ENCODE measurements at places on chromosomes 2 and 18.
A peak's percentile ranks its signal among the peaks of the same experiment; 100 is the strongest.

GRCh38 chr2:200181755-200182154, 124.7 kb upstream of the SPATS2L start:
- no peak for DNase-seq

GRCh38 chr2:159030674-159031380, 62.4 kb downstream of the TANC1 start:
- DNase-seq, result no peak

GRCh38 chr2:222313816-222314215, 15.0 kb upstream of the PAX3 start:
- DNase-seq, result no peak

- DNase-seq, result no peak
Measured at GRCh38 chr2:130728007-130728454, 839 bp upstream of the GPR148 start.

DNA sequence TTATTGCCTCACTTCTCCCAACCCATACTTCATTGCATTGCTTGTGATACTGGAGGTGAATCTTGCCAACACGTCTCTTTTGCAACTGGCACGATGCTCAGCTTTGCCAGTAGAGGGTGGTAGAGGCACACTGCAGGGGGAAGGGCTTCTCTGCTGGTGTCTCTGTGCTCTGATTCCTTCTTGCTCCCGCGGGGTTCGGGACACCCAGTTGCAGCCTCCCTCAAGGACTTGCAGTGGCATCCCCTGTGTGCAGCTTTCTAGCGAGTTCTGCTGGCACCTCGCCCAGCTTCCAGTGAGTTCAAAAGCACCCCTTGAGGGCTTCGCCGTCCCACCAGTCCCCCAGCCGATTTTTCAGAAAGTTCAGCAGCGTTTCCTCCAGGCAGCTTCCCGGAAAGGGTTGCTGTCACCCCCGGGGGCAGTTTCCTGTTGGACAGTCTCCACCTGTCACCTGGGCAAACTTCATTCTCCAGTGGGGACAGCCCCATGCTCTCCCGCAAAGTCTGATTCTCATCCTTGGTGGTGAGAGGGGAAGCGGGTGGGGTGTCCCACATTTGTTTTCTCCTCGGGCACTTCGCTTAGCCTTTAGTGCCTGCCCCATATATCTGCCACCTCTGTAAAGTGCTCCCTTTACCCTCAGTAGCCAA, 35.4 kb upstream of the EN1 start:
- peak; percentile 59 for DNase-seq

- DNase-seq, result no peak
Measured at GRCh38 chr2:236081171-236081570, 87.0 kb downstream of the GBX2 start.

DNA sequence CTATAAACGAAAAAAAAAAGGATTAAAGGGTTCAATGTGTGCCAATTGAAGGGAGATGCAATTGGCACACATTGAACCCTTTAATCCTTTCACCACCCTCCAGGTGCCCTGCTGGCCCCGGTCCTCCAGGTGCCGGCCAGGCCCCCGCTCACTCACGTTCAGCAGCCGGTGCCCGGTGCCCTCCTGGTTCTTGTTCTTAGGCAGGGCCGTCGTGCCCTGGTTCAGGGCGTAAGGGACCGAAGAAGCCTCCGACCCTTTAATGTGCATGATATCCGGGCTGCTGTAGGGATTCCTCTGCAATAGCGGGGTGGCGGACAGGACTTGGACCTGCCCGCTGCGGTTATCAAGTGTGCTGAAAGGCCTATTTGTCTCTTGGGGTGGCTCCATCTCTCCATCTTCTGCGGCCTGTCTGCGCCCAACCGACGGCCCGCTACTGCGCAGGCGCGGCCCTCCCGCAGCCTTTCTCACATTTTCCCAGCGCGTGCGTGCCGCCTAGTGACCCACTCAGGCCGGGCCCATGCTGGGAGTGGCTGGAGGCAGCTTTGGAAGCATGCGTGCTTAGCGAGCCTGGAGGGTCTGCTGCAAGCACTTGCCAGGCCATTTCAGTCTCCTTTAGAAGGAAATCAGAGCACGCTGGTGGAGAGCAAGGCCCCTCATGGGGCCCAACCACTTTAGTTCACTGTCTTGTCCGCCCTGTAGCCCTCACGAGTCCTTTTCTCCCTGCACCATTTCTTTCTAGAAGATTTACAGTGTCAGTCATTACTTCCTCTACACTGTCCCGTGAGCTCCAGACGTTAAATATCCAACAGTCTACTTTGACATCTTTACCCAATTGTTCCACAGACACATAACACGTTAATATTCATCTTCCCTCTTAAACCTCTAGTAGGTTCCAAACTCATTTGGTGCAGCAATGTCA, 24.3 kb downstream of the TMEM237 start:
- DNase-seq, result no peak

- no peak for DNase-seq
Measured at GRCh38 chr2:197798187-197798586, 6.2 kb upstream of the PLCL1 start.

DNA sequence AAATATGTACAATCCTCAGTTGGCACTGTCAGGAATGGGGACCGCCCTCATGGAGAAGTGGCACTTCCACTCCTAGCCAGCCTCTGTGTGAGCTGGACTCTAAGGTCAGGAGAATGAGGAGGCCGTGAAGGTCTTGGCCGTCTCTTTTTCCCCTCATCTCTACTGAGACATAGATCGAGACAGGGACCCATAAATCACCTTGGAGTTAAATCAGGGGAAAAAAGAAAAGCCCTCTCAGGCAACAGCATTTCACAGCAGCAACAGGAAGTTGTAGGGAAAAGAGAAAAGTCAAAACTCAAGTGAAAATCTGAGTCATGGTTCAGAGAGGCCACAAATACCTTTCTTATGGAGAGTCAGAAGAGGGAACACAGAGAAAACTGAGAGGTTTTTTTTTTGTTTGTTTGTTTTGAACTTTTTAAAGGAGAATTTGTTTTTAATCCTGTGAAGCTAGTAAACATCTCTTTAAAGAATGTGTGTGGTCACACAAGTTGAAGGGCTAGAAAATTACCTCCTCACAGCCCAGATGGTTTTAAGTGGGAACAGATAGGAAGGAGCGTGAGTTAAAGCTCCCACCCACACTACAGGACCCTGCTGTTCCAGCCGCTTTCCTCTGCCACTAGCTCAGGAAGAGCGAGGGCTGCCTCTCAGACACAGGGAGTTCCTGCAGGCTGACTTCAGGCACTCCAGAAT, 30.6 kb upstream of the CYP1B1 start:
- no peak for DNase-seq

DNA sequence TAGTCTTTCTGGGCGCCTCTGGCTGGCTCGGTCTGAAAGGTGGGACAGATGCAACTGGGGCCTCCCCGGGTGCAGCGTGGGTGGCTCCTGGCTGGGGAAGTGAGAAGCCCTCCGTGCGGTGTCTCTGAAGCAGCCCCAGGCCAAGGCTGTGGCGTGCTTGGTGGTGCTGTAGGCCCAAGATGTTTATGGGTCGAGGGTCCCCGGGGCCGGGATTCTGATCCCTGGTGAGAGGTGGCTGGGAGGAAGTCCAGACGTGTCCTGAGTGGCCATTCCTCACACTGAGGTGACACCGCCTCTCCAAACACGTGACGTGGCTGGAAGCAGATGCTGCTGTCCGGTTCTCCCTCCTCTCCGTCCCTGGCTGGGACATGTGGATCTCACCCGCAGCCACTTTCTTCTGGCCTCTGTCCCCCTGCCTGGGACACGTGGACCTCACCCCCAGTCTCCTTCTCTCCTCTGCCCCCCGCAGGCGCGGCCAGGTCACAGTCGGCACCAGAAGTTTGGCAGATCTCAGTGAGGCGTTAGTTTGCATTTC, 12.6 kb downstream of the RTP5 start:
- DNase-seq, result peak; percentile 18

DNA sequence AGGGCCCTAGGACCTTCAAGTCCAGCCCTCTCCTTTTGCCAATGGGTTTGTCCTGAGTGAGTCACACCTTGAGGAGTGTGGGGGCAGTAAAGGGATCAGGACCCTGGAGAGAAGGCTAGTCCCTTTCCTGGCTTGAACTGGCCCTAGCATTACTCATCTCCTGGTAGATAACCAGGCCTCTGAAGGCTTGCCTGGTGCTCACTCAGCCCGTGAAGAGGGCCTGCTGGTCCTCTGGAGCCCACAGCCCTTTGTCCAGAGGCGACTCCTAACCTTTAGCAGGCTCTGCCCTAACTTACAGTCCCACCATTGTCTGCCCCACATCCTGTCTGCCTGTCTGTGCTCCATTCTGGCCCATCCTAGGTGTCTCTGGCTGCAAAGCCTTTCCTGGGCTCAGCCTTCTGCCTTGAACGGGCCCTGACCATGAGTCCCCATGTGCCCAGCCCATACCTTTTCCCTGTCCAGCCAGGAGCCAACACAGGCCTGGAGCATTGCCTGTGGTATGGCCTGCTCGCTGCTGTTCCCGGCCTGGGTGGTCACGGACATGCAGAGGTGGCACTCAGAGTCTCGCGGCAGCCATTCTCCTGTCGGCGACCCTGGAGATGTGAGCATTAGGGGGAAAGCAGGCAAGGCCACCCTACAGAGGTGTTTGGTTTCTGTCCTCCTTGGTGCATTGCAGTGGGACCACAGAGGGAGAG, 5.0 kb downstream of the SFTPB start:
- no peak for DNase-seq

DNA sequence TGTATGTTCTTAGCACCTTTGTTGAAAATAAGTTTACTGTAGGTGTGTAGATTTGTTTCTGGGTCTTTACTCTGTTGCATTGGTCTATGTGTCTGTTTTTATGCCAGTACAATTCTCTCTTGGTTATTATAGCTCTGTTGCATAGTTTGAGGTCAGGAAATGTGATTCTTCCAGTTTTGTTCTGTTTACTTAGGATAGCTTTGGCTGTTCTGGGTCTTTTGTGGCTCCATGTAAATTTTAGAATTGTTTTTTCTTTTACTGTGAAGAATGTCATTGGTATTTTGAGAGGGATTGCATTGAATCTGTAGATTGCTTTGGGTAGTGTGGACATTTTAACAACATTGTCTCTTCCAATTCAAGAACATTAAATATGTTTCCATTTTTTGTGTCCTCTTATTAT, 69.1 kb downstream of the ANKRD62 start:
- no peak for DNase-seq

GRCh38 chr18:45548614-45549013, 66.7 kb upstream of the SLC14A2 start:
- no peak for DNase-seq

- no peak for DNase-seq
Measured at GRCh38 chr2:16417726-16418125, 247.9 kb downstream of the CYRIA start.

GRCh38 chr2:45806563-45807358, 155.3 kb downstream of the PRKCE start:
- no peak for DNase-seq

GRCh38 chr2:172412984-172413492, 14.3 kb upstream of the ITGA6 start:
- DNase-seq, result no peak

DNA sequence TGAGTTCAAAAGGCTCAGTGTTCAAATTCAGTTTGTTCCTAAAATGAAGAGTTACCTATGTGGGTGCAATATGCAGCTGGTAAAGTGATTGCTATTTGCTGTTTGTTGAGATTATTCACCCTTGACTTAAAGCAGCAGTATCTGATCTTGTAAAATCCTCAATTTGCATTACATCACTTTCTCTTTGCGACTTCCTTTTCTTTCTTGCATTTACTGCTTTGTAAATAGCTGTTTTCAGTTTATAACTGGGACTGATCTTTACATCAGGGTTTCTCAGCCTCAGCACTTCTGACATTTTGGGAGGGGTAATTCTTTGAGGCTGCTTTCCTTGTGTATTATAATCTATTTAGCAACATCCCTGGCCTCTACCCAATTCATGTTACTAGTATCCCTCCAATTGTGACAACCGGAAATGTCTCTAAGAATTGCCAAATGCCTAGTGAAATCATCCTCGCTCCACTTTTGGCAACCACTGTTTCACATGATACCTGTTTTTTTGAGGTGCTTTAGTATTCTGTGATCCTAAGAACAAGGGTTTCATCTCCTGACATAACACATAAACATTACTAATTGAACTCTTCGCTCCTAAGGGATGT, 12.1 kb upstream of the ERCC3 start:
- no peak for DNase-seq

GRCh38 chr2:197847651-197848401, 43.4 kb downstream of the PLCL1 start:
- peak; percentile 10 for DNase-seq

DNA sequence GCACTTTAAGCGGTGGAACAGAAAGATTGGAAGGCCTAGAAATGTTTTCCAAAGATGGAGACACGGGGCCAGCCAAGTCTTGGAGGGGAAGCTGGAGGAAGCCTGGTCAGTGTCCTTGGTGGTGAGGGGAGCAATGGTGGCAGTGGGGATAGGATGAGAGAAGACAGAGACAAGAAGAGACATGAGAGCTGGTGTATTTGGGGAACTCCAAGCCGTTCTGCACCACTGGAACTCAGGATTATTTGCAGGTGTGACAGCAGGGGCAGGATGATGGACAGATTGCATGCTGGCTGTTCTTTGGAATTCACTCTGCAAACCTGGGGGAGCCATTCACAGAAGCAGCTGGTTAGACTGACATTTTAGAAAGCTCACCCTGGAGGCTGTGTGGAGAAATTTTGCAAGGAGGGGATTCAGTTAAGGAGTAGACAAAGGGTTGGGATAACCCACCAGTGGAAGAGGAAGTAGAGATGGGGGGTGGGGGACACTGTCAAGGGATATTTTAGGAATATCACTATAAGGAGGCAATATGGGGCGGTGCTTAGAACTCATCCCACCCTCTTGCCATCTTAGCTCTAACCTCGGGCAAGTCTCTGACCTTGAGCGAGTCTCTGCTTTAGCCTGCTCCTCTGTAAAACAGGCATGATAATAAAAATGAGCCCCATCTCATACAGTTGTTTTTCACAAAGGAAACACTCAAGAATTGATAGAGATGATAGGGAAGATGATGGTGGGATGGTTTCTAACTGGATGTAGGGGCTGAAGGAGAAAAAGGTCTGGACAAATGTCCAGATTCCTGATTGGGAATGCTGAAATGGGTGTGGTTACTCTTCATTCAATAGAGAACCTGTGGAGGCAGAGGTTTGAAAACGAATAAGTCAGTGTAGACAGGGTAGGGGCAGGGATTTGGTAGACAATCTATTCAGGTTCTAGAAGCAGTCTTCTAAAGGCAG, 175.8 kb downstream of the MYCN start:
- no peak for DNase-seq

DNA sequence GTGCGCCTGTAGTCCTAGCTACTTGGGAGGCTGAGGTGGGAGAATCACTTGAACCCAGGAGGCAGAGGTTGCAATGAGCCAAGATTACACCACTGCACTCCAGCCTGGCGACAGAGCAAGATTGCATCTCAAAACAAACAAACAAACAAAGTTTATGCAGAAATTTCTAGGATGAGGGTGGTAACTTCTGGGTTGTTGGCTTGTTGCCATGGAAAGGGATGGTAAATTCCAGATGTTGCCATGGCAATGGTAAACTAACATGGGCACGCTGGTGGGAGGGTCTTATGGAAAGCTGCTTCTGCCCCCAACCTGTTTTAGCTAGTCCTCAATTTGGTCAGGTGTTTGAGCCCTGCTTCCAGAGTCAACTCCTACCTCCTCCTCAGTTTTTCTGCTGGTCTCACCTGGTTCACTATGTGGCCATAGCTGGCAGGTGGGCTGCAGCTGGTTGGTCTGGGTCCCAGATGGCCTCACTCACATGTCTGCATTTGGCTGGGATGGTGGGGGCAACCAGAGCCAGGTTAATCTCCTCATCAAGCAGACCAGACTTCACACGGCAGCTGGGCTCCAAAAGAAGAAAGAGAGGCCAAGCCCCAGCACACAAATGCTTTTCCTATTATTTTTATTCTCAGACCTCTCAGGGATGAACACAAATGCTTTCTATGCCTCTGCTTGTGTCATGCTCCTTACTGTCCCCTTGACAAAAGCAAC, 26.6 kb upstream of the TEX44 start:
- DNase-seq, result no peak
